ENCODE measurements at places on chromosomes 1 and 21.
A peak's percentile ranks its signal among the peaks of the same experiment; 100 is the strongest.

GRCh38 chr1:25502957-25503356 lies 40.4 kb upstream of the LDLRAP1 start:
- DNase-seq = no peak

GRCh38 chr1:1943834-1944570 lies 24.9 kb upstream of the TMEM52 start:
- peak; percentile 42 for DNase-seq

DNA sequence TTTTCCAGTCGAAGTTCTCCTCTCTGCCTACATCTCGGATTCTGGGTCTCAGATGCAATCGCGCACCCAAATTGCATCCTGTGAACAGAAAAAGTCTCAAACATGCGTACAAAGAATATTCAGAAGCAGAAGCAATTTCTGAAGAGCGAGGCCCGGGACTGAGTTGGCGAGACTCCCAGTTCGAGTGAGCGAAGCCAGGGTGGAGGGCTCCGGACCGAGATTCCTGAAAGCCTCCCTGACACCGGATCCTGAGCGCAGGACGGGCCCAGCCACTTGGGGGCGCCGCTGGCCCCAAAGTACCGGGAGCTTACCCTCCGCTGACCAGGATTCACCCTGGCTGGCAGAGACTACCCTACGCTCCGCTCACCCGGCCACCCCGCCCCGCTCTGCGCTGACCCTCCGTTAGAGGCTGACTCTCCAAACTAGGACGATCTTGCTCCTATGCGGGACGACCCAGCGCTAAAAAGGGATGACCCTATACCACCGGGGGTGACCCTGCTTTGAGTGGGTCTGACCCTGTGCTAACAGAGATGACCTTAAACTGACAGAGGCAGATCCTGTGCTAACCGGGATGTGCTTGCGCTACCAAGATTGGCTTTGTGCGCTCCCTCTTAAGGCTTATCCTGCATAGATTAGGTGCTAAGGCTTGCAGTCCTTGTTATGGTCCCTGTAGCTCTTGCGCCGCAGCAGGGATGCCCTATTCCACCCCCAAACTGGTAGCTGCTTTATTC lies 12.1 kb downstream of the FOXD2 start:
- DNase-seq = no peak

- no peak for DNase-seq
Measured at GRCh38 chr21:14591882-14592281, 45.8 kb upstream of the SAMSN1 start.

DNA sequence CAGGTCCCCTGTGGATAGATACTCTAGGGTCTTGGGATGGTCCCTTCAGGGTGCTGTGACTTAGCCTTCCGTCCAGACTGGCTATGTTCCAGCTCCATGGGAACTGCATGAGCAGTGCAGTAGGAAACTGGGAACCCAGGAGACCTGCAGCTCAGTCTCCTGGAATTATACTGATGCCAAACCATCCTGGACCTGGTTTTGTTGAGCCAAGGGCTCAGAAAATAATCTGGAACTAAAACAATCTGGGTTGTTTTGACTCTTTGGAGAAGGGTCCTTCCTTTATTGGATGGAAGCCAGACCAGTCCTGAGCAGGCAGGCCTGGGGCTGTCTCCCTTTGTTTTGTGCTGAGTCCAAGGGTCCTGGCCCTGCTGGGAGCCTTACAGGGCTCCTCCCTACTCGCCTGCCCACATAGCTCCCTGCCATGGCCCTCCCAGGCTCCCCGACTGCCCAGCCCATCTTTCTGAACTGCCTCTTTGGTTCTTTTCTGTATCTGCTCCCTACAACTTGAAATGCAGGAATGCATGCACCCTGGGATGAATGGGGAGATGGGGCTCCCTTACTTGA lies 1.2 kb downstream of the IPO13 start:
- peak; percentile 48 for DNase-seq

DNA sequence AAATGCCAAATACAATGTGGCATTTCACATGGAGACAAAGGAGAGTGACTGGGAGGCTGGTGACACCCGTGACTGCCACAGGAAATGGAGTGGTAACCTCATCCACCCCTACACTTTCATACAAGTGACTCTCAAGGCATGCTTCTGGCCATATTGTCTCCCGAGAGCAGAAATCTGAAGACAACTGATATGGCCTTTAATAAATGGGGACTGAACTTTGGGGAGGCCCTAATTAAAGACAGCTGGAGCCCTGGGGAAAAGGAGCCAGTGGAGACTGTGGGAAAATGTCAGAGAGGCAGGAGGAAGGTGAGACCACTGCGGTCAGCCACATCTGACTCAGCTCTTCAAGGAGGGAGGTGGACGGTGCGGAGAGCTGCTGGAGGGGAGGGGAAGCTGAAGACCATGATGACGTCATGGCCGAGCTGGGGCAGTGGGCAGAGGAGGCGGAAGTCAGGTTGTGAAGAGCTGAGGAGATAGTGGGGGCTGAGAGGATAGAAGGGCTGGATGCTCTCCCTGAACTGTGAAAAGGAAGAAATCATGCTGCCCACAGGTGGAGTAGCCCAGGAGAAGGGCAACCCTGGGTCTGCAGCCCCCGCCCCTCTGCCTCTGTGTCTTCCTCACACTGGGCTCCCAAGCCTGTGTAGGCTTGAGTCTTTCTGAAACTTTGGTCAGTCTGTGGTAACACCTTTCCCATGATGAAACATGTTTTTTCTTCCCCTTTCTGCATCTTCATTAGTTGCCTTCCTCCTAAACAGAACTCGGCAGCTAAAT lies 14.0 kb upstream of the NCF2 start:
- no peak for DNase-seq

DNA sequence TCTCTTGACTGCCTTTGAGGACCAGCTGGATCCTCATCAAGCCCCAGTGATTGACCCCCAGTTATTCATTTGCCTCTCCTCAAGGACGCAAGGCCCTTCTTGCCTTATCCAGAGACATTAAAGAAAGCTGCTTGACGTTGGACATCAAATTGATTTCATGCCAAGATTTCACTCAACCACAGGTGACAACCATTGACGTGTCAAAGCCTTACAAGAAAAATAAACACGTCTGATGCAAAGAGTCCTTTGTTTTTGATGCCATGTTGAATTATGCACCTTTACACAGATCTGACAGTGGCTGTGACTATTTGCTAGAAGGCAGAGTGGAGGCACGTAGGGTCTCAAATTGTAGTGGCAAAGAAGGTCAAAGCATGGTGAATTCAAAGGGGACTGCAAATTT lies 666.2 kb upstream of the CAMK1G start:
- no peak for DNase-seq

- DNase-seq = no peak
Measured at GRCh38 chr1:2451741-2452140, 24.3 kb upstream of the PLCH2 start.

DNA sequence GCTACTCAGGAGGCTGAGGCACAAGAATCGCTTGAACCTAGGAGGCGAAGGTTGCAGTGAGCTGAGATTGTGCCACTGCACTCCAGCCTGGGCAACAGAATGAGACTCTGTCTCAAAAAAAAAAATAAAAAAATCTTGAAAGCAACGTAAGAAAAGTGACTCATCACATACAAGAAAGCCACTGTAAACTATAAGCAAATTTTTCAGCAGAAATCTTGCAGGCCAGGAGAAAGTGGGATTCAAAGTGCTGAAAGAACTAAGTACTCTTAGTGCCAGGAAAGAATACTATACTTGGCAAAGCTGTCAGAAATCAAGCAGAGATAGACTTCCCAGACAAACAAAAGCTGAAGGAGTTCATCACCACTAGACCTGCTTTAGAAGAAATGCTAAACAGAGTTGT lies 4.4 kb upstream of the HMGN1 start:
- no peak for DNase-seq

GRCh38 chr1:3510956-3511250 lies 56.4 kb downstream of the ARHGEF16 start:
- no peak for DNase-seq

DNA sequence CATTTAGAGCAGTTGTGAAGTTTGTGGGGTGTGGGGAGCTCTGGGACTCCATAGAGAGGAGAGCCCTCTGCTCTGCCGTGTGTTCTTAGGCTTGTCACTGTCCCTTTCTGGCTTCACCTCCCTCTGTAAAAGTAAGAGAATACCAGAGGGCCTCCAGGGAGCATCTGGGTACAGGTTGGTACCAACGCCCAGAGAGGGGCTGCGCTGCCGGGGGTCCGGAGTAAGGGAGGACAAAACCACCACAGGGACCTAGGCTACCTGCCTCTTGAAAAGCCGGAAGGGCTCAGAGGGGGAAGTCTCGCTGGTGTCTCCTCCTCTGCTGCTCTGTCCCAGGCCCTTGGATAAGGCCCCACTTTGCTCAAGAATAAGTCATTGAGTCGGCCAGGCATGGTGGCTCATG lies 3.1 kb upstream of the TINAGL1 start:
- DNase-seq = no peak

DNA sequence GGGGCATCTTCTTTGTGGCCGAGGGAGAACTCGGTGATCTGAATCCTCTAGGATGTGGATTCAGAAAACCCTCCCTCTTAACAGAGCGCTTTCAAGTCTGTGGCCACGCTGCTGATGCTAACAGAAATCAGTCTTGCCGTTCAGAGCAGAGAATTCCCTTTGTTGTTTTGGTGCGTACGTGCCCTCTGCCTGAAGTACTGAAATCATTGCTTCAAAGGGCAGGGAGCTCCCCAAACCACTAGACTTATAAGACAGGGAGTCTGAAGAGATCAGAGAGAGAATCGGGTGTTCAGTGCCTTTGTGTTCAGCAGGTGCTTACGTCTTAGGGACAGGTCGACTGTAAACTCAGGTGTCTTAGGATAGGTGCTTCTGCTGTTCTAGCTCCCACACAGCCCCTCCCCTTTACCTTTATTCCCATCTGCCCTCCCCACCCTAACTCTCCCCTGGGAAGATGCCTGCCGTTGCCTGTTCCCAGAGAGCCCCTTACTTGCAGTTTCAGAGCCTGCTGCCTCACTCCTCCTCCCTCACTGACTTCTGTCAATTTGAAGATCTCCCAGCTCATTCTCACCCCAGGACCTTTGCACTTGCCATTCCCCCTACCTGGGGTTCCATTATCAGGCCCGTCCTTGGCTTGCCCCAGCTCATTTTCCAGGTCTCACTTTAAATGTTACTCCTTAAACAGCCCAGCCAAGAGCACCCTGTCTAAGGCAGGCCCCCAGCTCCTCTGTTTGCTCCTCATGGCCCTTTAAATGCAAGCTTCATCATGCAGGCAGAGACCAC lies 143.0 kb downstream of the CAMTA1 start:
- no peak for DNase-seq

- DNase-seq = no peak
Measured at GRCh38 chr1:167496797-167497619, 21.3 kb downstream of the CD247 start.

- no peak for DNase-seq
Measured at GRCh38 chr21:29102791-29103257, 27.6 kb upstream of the MAP3K7CL start.

DNA sequence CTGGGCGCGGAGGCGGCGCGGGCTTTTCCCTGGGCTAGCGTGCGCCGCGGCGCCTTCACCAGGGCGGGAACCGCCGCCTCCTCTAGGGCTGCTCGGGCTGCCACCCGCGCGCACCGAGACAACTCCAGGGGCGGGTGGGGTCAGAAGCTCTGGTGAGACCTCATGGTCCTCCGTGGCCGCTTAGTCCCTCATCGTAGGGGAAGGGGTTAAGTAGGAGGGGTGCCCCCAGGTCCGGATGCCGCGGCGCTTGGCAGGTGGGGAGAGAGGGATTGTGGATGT lies 559 bp downstream of the SERTAD4 start:
- DNase-seq = peak; percentile 14

DNA sequence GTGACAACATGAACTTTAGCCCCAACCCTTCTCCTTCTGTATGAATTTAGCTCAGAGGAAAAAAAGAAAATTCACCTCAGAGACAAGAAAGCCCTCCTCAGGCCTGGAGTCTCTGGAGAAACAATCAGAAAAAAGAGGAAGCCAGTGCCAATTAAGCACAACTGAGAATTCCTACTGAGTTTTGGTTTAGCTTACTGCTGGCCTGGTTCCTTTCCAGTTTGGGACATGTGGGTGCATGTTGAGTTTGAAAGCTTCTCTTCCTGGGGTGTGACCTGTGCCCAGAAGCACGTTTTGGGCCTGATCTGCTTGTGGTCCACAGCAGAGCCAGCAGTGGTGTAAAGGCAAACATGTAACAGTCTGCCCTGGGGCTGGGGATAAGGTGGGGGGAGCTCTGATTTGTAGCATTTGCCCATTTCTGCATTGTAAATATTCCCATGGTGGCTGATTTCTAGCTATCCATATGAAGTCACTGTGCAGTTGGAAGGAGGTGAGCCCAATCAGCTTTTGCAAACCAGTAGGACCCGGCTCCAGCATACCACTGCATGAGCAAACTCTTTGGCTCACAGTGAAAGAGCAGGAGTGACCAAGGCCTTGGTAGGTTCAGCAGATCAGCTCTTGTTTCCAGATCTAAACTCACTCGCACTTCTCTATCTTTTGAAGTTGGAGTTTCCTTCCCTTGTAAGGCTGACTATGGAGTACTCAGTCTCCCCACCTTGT lies 4.7 kb upstream of the THEM5 start:
- DNase-seq = no peak

GRCh38 chr1:209461168-209461567 lies 122.3 kb upstream of the CAMK1G start:
- no peak for DNase-seq

DNA sequence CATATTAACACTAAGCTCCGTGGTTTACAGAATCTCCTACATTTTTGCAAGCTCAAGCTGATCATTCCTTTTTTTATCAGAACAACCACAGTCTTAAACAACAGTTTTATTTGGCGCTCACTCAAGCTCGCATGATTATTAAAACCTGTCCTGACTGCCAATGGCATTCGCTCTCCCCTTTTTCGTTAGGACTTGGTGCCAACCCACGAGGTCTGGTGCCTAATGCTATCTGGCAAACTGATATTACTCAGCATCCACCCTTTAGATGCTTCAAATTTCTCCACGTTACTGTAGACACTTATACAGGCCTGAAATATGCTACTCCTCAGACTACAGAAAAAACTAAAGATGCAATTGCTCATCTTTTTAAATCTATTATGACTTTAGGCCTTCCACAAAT lies 23.0 kb upstream of the ITLN1 start:
- DNase-seq = no peak

DNA sequence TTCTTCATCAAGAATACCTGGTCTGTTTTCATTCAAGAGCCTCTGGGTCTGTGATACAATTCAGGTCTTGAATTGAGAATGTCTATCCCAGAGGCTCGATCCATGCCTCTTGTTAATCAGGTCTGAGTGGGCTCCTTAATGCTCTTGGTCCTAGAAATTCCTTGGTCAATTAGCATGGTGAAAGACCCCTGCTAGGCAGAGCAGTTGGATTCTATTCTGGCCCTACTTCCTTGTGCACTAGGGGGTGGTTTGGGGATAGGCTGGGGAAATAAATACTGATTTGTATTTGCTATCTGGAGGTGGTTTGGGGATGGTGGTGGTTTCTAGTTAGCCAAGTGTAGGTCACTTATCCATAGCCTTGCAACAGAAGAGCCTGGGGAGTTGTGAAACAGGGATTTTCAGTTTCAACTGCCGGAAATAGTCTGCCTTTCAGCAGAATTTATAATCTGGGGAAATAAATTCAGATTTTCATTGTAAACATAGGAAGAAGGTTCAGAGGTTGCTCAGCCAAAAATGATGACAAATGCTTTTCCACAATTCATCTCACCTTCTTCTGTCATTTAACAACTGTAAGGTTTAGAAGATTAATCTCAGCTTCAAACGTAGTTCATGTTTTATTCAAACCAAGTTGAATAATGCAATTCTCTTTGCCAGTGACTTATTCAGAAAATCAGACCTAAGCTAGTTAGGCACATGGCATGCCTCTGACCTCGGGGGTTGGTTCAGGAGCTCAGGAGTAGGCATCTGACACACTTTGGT lies 22.2 kb upstream of the SCAF4 start:
- no peak for DNase-seq

- no peak for DNase-seq
Measured at GRCh38 chr1:34265396-34265795, 88.7 kb downstream of the C1orf94 start.

- DNase-seq = no peak
Measured at GRCh38 chr21:37168666-37169065, 95.6 kb downstream of the TTC3 start.

Data from NCI-H446 (cell line).